ENCODE measurements at places on chromosomes 1 and 21. TPM values are rescaled to one million over a fixed set of nuclear protein-coding genes. Genes with fewer than 3 reads are reported as not detected.

Gene FCRL5
- 1.1 TPM for polyA plus RNA-seq

- H3K4me3 ChIP-seq = no peak overlapping the region
- H3K36me3 ChIP-seq = no peaks in the 10 kb centered on the region
- peaks cover 53% of the 10 kb centered on the region for H3K4me1 ChIP-seq
- H3K27ac ChIP-seq = peak overlapping the region; percentile 98
- no peak for DNase-seq
Observed at GRCh38 chr1:172344444-172344843, 76.0 kb upstream of the C1orf105 start.

DNA sequence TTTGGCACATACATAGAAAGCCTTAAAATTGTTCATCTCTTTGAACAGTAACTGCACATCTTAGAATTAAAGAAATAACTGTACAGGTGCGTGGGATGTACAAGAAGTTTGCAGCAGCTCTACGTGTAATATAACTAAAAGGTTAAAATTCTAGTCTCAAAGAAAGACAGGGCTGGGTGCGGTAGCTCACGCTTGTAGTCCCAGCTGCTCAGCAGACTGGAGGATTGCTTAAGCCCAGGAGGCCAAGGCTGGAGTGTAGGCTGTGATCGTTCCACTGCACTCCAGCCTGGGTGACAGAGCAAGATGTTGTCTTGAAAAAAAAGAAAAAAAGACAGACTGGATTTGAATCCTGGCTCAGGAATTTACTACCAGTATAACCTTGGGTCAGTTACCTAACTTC is 13.4 kb downstream of the PARP1 start:
- peaks cover 39% of the 10 kb centered on the region for H3K36me3 ChIP-seq
- no peaks in the 10 kb centered on the region for H3K4me1 ChIP-seq
- H3K4me3 ChIP-seq = no peak overlapping the region
- DNase-seq = no peak

DNA sequence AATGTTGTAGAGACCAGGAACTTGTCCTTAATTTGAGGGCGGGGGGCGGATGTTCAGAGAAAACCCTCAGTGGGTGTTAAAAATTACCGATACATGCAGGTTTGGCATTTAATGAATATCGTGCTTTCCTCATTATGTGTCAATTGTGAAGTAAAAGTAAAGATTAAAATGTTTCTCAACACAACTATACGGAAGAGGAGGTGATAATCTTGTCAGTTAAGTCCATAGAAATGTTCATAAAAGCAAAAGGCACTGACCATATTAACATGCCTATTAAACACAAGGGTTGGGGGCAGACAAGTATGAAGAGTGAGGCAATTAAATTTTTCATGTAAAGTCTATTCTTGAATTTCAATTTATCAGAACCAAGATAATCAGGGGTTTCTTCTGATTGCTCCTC is 1.3 kb downstream of the BRINP3 start:
- no peaks in the 10 kb centered on the region for H3K36me3 ChIP-seq
- H3K4me3 ChIP-seq = no peak overlapping the region
- H3K27me3 ChIP-seq = peaks cover 2% of the 10 kb centered on the region
- no peak overlapping the region for H3K27ac ChIP-seq
- DNase-seq = no peak
- H3K4me1 ChIP-seq = no peaks in the 10 kb centered on the region

- no peak overlapping the region for H3K27ac ChIP-seq
Observed at GRCh38 chr1:159933347-159933746, 8.0 kb upstream of the TAGLN2 start.

DNA sequence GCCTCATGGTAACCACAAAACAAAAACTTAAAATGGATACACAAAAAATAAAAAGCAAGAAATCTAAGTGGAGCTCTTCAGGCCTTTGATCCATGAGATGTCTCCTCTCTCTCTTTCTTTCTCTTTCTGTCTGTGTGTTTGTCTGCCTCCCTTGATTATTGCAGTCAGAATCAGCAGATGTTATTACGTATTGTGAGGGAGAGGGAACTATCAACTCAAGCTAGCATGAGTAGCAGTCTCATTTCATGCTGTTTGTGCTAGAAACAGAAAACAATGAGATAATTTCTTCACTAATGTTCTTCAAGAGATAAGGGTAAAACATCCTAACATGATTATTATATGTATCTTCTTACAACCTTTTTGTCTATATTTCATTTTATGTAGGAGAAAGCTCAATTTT is 103.7 kb upstream of the PDC start:
- H3K4me1 ChIP-seq = no peaks in the 10 kb centered on the region
- H3K36me3 ChIP-seq = no peaks in the 10 kb centered on the region

DNA sequence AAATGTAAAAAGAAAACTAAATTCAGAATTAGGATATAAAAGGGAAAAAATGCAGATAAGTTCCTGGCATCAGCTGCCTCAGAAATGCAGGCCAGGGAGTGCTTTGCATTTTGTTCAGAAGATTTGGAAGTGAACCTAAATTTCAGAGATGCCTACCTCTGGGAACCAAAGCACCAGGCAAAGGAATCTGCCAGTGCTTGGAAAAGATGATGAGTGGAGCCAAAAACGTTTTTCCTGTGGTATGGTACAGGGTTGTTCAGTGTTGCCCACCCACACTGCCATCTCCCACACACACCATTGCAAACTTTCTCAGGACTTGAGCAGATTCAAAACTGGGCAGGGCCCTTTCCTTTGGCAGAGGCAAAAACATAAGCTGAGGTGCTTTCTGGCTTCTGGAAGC is 349.5 kb downstream of the TGFB2 start:
- no peaks in the 10 kb centered on the region for H3K36me3 ChIP-seq
- no peaks in the 10 kb centered on the region for H3K4me1 ChIP-seq
- H3K4me3 ChIP-seq = no peak overlapping the region

DNA sequence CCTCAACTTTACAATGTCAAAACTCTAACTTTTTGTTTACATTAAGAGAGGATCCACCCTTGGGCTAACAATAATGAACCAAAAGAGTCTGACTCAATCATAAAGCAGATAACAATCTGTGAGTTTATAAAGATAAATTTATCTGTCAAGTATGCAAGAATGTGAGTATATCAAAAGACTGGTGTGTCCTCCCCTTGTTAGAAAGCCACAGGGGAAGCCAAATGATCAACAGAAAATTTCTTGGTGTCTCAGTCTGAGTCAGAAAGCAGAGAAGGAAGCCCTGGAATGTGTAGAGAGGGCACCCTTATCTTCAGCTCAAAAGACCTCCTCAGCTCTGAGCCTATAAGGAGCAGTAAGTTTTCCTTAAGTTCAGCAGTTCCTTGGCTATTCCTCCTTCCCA is 13.9 kb upstream of the PDIK1L start:
- no peaks in the 10 kb centered on the region for H3K4me1 ChIP-seq
- DNase-seq = no peak
- no peak overlapping the region for H3K4me3 ChIP-seq
- H3K27me3 ChIP-seq = peaks cover 2% of the 10 kb centered on the region

Data from GM12878 (cell line).